Esophagus squamous epithelium (tissue), 5 donors: ENCODE measurements at places on chromosomes 1 and 21. TPM values are rescaled to one million over a fixed set of nuclear protein-coding genes. Genes with fewer than 3 reads are reported as not detected.
A peak's percentile ranks its signal among the peaks of the same experiment; 100 is the strongest.

DNA sequence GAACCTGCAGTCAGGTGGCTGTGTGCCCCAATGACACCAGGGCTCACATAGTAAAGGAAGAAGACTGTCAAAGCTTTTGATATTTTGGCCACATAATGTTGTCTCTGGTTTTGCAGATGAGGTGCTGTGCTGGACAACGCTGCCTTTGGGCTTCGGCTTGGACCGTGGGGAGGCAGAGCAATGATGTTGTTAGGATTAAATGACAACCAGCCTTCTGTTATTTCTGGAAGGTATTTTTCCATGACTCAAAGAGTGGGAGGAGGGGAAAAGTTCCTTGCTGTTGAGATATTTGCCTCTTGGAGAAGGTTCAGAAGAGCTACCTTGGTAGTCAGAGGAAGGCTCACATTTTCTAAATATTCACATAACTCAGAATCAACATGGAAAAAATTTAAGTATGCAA lies 187.3 kb upstream of the GALNT2 start:
- H3K4me1 ChIP-seq: no peaks in the 10 kb centered on the region
- H3K36me3 ChIP-seq: no peaks in the 10 kb centered on the region
- no peak for DNase-seq
- no peak overlapping the region for H3K27ac ChIP-seq
- H3K27me3 ChIP-seq: no peaks in the 10 kb centered on the region
- no peak overlapping the region for H3K4me3 ChIP-seq

GRCh38 chr1:83807821-83808220 lies 191.1 kb downstream of the TTLL7 start:
- H3K4me1 ChIP-seq: no peaks in the 10 kb centered on the region
- no peak overlapping the region for H3K4me3 ChIP-seq
- no peak overlapping the region for H3K27ac ChIP-seq
- H3K36me3 ChIP-seq: no peaks in the 10 kb centered on the region

- peak; percentile 53 for DNase-seq
- H3K27me3 ChIP-seq: no peaks in the 10 kb centered on the region
- peaks cover 4% of the 10 kb centered on the region for H3K36me3 ChIP-seq
- H3K4me1 ChIP-seq: peaks cover 11% of the 10 kb centered on the region
- peak within 1 kb of the TSS; percentile 95 for H3K27ac ChIP-seq
Measured at GRCh38 chr1:151327223-151327902, at the start of gene PI4KB. PI4KB (minus strand) TSS chr1:151327416; CDS start chr1:151316481, 10,935 bp downstream.

GRCh38 chr1:37112430-37112829 lies 78.1 kb upstream of the GRIK3 start:
- no peak overlapping the region for H3K27ac ChIP-seq
- DNase-seq: no peak
- no peaks in the 10 kb centered on the region for H3K36me3 ChIP-seq
- H3K4me3 ChIP-seq: no peak overlapping the region
- H3K4me1 ChIP-seq: no peaks in the 10 kb centered on the region

- no peak overlapping the region for H3K27ac ChIP-seq
- no peaks in the 10 kb centered on the region for H3K4me1 ChIP-seq
- no peaks in the 10 kb centered on the region for H3K36me3 ChIP-seq
- DNase-seq: no peak
- no peak overlapping the region for H3K4me3 ChIP-seq
- no peaks in the 10 kb centered on the region for H3K27me3 ChIP-seq
Measured at GRCh38 chr1:183993132-183993531, 44.4 kb downstream of the COLGALT2 start.

- H3K27ac ChIP-seq: no peak overlapping the region
- no peaks in the 10 kb centered on the region for H3K4me1 ChIP-seq
- H3K27me3 ChIP-seq: no peaks in the 10 kb centered on the region
- DNase-seq: no peak
Measured at GRCh38 chr1:170881268-170882265, 53.8 kb upstream of the MROH9 start.

DNA sequence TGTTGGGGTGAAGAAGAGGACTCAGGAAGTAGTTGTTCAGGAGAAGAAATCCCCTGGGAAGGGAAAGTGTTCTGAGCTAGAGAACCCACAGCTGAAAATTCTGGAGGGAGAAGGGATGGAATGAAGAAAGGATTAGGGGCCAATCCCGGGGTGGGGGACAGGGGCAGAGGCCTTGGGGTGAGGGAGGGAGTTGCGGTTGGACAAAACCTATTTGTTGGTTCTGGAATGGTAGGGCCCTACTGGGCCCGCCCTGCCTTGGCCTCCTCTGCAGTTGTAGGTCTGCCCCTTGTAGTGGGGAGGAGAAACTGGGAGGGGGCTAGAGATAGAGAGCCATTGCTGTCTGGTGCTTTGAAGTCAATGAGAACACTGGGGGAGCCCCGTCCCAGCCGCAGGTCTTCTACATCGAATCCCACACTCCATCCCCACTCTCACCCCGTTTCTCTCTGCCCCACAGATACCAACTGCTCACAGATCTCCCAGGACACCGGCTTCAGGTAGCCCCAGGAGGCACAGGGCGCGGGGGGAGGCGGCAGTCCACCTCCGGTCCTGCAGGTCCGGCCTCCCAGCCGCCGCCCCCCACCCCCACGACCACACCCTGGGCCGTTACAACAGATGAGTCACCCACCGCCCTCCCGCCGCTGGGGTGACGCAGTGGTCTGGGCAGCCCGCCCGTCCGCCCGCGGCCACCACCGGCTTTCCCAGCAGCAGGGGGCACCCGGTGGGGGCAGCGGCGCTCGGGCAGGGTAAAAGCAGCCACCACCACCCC lies 1.1 kb downstream of the TAGLN2 start:
- no peaks in the 10 kb centered on the region for H3K27me3 ChIP-seq
- DNase-seq: peak; percentile 33
- H3K4me1 ChIP-seq: peaks cover 46% of the 10 kb centered on the region
- peak overlapping the region; percentile 98 for H3K27ac ChIP-seq
- H3K36me3 ChIP-seq: peaks cover 15% of the 10 kb centered on the region
- H3K4me3 ChIP-seq: peak overlapping the region; percentile 84

DNA sequence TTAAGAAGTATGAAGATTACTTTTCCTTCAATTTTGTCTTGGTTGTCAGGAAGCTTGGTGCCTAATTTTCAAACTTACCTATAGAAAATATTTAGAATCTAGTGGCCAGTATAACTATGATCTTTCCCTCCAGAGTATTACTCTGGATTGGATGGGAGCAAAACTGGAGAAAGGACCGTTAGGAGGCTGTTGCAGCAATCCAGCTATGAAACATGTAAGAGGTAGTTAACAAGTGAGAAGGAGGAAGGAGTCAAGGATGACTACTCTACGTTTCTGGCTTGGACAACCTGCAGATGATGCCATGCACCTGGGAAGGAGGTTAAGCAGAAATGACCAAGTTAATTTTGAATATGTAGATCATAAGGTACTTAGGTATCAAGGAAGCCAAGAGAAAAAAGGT lies 3.5 kb upstream of the ACP6 start:
- no peak overlapping the region for H3K4me3 ChIP-seq
- peaks cover 25% of the 10 kb centered on the region for H3K4me1 ChIP-seq
- no peak for DNase-seq

- DNase-seq: no peak
- no peak overlapping the region for H3K4me3 ChIP-seq
- no peaks in the 10 kb centered on the region for H3K27me3 ChIP-seq
- no peaks in the 10 kb centered on the region for H3K36me3 ChIP-seq
Measured at GRCh38 chr1:200252531-200252930, 157.3 kb downstream of the ZNF281 start.

DNA sequence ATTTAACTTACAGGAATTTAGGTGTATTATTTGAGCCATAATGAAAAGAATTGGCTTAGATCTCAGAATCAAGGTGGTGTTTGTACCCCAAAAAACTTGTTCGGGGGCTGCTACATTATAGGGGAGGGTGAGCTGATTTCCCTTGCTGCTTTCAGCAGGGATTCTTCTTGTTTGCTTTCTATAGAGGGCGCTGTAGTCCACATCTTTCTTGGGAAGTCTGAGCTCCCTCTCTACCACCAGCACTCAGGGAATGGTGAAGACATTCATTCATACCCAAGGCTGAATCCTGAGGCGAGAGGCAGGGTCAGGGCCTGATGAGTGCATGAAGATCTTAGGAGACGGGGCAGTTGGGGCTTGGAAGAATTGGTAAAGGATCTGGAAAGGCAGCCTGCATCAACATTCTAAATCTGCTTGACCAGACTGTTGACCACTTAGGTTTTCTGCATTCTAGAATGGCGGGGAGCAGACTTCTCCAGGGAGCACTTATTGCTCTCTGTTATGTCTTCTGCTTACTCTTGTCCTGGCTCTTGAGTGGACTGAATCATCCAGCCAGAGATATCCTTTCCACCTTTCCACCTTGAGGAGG lies 18.9 kb downstream of the SPATA46 start:
- no peak overlapping the region for H3K4me3 ChIP-seq
- no peak for DNase-seq
- H3K36me3 ChIP-seq: no peaks in the 10 kb centered on the region
- no peak overlapping the region for H3K27ac ChIP-seq
- H3K4me1 ChIP-seq: no peaks in the 10 kb centered on the region

GRCh38 chr21:40118527-40118926 lies 251.3 kb downstream of the PCP4 start:
- no peaks in the 10 kb centered on the region for H3K36me3 ChIP-seq
- no peak overlapping the region for H3K27ac ChIP-seq
- no peak overlapping the region for H3K4me3 ChIP-seq
- H3K27me3 ChIP-seq: no peaks in the 10 kb centered on the region
- no peak for DNase-seq
- H3K4me1 ChIP-seq: no peaks in the 10 kb centered on the region

- no peaks in the 10 kb centered on the region for H3K27me3 ChIP-seq
- no peaks in the 10 kb centered on the region for H3K36me3 ChIP-seq
Measured at GRCh38 chr1:103949779-103950178, 200.1 kb downstream of the AMY1C start.

DNA sequence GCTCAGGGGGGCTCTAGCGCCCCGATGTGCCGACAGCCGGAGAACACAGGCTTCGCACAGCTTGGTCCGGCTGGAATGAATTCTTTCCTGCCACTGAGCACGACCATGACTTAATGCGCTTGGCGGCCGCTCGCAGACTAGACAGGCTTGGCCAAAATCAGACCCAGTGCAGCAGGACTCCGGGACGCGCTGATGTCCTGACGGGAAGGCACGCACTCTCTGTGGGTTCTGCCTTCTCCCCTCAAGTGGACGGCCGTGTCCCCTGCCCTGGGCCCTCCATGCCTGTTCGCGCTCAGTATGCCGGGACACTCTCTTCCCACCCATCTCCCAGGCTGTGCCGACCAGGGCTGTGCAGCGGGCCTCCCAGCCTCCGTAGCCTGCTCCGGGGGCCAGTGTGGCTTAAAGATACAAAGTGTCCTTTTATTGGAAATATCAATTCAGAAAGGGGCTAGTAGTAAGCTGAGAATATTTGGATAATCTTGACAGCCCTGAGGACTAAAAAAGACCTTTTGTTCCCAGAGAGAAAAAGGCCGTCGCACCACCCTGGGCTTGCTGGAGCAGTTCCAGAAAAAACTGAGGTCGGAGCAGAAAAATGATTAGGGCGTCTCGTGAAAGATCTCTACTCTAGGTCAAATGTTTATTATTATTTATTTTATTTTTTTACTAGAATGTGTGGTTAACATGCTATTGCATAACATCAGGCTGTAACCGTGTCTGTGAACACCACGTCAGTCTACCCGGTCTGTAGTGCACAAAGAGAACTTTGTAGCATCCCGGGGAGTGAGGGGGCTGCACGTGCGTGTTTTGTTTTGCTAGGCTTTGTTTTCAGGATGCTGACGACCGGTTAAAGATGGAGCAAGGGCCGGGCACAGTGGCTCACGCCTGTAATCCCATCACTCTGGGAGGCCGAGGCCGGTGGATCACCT lies 88.1 kb upstream of the ARHGEF16 start:
- H3K4me3 ChIP-seq: no peak overlapping the region
- peak overlapping the region; percentile 77 for H3K27ac ChIP-seq
- no peaks in the 10 kb centered on the region for H3K36me3 ChIP-seq
- no peak for DNase-seq
- no peaks in the 10 kb centered on the region for H3K27me3 ChIP-seq

DNA sequence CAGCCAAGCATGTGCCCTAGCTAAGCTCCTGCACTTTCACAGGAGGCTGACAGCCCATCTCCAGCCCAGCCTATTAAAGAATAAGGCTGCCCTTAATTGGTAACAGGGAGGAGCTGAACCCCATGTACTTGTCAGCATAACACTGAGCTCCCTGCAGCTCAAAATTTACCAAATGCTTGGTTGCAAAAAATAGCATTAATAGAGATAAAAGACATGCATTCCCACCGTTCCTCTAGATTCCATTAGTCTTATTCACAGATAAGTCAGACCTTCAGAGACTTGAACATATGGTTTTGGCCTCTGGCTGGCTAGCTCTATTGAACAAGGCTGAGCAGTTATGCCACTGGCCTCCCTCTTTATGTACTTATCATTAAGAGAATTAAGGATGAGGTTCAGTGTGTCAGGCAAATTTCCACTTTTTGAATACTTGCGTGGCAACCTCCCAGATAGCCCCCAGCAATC lies 29.2 kb downstream of the OLFML3 start:
- H3K27ac ChIP-seq: no peak overlapping the region
- H3K36me3 ChIP-seq: no peaks in the 10 kb centered on the region
- DNase-seq: no peak
- H3K4me3 ChIP-seq: no peak overlapping the region

DNA sequence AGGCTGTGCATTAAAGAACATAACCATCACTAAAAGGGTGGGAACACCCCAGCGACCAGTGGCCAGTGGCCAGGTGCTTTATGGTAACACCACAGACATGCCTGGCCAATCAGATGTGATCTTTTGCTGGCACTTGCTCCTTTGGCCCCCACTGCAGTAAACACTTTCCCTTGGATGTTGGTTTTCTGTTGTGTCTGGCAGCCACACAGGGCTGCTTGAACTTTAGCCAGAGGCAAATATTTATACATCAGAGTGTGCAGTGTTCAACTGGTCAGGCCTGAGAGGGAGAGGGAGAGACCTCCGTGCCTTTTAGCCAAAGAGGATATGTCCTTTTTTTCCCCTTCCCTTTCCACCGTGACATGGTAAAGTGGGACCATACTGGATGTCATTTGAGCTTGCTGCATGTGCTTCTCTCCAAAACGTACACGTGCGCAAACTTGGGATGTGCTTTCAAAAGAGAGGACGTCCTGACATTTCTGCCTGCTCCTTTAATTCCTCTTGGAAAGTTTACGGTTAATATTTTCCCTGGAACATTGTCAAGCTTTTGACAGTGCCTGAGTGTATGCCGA lies 101.2 kb downstream of the NFIA start:
- H3K4me1 ChIP-seq: peaks cover 91% of the 10 kb centered on the region
- H3K27ac ChIP-seq: peak overlapping the region; percentile 84
- peak overlapping the region; percentile 28 for H3K4me3 ChIP-seq
- no peak for DNase-seq
- no peaks in the 10 kb centered on the region for H3K27me3 ChIP-seq

DNA sequence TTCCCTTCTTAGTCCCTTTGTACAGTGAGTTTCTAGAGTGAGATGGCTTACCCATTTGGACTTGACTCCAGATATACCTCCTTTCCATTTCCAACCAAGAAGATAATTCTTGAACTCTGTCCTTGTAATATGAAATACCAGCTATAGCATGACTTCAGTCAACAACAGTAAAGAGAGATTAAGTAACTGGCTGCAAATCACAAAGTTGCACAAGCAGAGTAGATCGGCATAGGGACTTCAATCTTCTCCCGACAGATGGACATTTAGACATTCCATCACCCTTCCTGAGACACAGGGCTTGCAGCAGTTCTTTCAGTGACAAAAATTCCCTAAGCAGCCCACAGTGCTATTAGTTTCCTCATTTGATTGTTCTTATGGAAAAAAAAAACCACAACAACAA lies 44.6 kb downstream of the JAK1 start:
- H3K4me3 ChIP-seq: no peak overlapping the region
- H3K27me3 ChIP-seq: no peaks in the 10 kb centered on the region
- H3K4me1 ChIP-seq: peaks cover 14% of the 10 kb centered on the region
- no peaks in the 10 kb centered on the region for H3K36me3 ChIP-seq

PALMD gene
- total RNA-seq: 27.1 TPM

H6PD gene
- 19.4 TPM for total RNA-seq

KRTAP12-2 gene
- not detected for total RNA-seq

MSH4 gene
- total RNA-seq: not detected

MX2 gene
- 23.5 TPM for total RNA-seq
